ENCODE measurements at places on chromosomes 7 and 10. TPM values are rescaled to one million over a fixed set of nuclear protein-coding genes. Genes with fewer than 3 reads are reported as not detected.

- no peaks in the 10 kb centered on the region for H3K27me3 ChIP-seq
- peak overlapping the region; percentile 98 for H3K27ac ChIP-seq
- H3K4me1 ChIP-seq, result peaks cover 17% of the 10 kb centered on the region
- H3K36me3 ChIP-seq, result no peaks in the 10 kb centered on the region
These were observed 539 bp upstream of the MKLN1 start for GRCh38 chr7:131327049-131327625.

GRCh38 chr7:15687546-15688278, 1.2 kb upstream of the MEOX2 start:
- peak overlapping the region; percentile 95 for H3K4me3 ChIP-seq
- H3K36me3 ChIP-seq, result no peaks in the 10 kb centered on the region
- DNase-seq, result peak; percentile 37

DNA sequence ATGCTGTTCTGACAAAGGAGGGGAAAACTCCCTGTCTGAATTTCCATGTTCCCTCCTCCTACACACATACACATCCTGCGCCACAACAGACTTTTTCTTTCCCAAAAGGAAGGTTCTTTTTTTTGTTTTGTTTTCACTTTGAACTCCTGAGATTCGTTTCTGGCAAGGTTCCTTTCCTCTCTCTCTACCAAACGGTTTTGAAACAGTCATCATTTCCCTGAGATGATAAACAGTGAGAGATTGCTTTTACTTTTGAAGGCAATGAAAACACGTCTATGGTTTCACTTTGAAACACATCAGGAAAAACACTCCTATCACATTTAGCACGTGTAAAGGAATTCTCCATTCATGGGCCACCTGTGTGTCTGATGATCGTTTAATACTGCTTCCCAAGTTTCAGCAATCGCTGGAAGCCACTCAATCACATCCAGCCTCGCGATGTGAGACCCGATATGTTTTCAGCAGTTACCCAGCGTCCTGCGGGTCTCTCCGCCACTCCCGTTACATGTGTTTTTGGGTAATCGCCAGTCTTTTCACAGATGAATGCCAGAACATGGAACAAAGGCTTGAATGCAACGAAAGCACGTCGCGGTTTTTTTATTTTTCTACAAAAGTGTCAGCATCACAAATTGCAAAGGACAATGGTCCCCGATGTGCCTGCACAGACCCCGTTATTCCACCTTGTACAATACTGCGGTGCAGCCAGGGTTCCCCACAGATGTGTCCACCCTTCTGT, 62.8 kb upstream of the CUX1 start:
- H3K27me3 ChIP-seq, result no peaks in the 10 kb centered on the region
- H3K4me3 ChIP-seq, result peak overlapping the region; percentile 42
- H3K36me3 ChIP-seq, result no peaks in the 10 kb centered on the region

- no peak overlapping the region for H3K4me3 ChIP-seq
- no peaks in the 10 kb centered on the region for H3K36me3 ChIP-seq
- H3K27me3 ChIP-seq, result no peaks in the 10 kb centered on the region
- peak; percentile 64 for DNase-seq
- H3K4me1 ChIP-seq, result peaks cover 31% of the 10 kb centered on the region
- H3K27ac ChIP-seq, result peak overlapping the region; percentile 36
These were observed 141.1 kb downstream of the PKD1L1 start for GRCh38 chr7:47807126-47807525.

- no peaks in the 10 kb centered on the region for H3K4me1 ChIP-seq
- peaks cover 2% of the 10 kb centered on the region for H3K27me3 ChIP-seq
- H3K27ac ChIP-seq, result no peak overlapping the region
- peak; percentile 29 for DNase-seq
- H3K4me3 ChIP-seq, result no peak overlapping the region
These were observed 84.5 kb upstream of the DYNC1I1 start for GRCh38 chr7:95687759-95688343.

DNA sequence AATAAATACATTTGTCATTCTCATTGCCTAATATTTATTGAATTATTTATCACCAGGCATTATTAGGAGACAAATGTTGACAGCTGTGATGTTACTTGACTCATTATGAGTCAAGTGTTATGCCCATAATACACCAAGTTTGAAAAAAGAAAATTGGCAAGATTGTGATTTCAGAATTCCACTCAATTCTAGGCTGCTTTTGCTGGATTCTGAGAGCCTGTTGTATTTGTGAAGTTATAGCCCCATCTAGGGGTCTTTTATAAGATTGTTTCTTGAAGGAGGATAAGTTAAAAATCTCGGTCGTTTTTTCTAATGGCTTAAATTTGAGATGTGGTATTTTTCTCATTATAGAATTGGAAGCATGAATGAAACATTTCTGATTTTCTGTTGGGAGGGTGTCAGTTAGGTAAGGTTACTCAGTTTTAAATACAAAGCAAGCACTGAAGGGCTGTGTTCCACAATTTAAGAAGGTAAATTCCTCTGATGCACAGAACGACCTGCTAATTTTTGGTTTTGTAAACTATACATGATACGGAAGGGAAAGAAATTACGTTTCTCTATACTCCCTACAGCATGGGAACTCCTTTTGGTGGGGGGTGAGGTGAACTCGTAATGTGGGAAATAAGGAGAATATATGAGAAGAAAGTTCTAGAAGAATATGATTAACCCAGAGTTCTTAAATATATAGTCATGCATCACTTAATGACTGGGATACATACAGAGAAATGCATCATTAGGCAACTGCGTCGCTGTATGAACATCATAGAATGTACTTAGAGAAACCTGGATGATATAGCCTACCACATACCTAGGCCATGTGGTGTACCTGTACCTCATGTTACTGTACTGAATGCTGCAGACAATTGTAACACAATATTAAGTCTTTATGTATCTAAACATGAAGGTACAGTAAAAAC, 2.6 kb downstream of the STK31 start:
- no peaks in the 10 kb centered on the region for H3K4me1 ChIP-seq
- H3K36me3 ChIP-seq, result no peaks in the 10 kb centered on the region
- no peaks in the 10 kb centered on the region for H3K27me3 ChIP-seq
- peak; percentile 58 for DNase-seq

DNA sequence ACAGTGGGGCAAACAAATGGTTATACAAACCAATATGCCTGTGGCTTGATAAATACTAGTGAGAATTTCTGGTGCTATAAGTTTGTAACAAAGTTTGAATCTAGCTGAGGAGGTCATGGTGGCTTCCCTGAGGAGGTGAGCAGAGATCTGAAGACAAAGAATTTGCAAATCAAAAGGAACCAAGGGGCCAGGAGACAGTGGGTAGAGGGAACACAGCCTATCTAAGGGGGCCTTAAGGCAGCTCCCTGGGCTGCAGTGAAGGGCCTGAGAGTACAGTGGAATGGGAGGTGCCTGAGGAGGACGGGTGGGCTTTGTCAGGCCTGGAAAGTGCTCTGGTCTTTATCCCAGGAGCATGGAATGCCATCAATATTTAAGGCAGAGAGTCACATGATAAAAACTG, 21.8 kb downstream of the RNF133 start:
- no peaks in the 10 kb centered on the region for H3K4me1 ChIP-seq
- no peak overlapping the region for H3K27ac ChIP-seq
- no peaks in the 10 kb centered on the region for H3K36me3 ChIP-seq
- DNase-seq, result no peak
- H3K27me3 ChIP-seq, result no peaks in the 10 kb centered on the region
- H3K4me3 ChIP-seq, result no peak overlapping the region

- no peaks in the 10 kb centered on the region for H3K4me1 ChIP-seq
- peaks cover 2% of the 10 kb centered on the region for H3K36me3 ChIP-seq
- no peak overlapping the region for H3K27ac ChIP-seq
- H3K4me3 ChIP-seq, result no peak overlapping the region
- DNase-seq, result no peak
These were observed 64.8 kb downstream of the THSD7A start for GRCh38 chr7:11767148-11767547.

Gene RELN
- 0.22 TPM for polyA plus RNA-seq

Gene EN2
- polyA plus RNA-seq, result not detected

Gene TAS2R5
- polyA plus RNA-seq, result 1.3 TPM
